Stimulated activated CD8-positive, alpha-beta memory T cell treated with anti-CD3 and anti-CD28 coated beads, Interleukin-15, amount 100 ng/mL, for 4 hours (primary cell): ENCODE measurements at places on chromosomes 5 and 9.

DNA sequence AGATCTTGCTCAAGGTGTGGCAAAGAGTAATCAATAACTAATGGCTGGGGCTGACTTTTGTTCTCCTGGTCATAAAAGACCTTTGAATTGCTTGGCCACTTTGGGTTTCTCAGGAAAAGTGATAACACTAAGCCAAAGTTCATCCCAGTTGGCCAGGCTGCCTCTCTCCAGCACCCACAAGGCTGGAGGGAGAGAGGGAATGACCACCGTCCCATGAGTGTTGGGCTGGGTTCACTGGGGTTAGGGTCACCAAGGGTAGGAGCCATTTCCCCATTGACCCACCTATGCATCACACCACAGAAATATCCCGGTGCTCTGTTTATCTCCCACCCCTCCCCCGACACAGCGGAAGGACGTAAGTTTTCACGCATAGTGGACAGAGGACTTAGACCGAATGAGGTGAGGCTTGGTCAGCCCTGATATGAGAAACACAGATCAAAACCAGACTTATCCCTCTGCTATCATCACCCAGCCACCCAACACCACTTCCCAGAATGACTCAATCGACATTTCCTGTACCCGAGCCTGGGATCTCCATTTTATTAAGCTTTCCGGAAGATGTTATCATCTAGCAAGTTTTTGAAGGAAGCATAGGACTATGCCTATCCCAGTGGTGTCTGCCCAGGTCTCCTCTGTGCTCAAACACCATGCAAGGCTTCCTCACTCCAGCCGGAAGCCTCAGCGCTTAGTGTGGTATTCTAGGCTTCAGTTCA is 27.0 kb upstream of the PPARGC1B start:
- no peak for DNase-seq

DNA sequence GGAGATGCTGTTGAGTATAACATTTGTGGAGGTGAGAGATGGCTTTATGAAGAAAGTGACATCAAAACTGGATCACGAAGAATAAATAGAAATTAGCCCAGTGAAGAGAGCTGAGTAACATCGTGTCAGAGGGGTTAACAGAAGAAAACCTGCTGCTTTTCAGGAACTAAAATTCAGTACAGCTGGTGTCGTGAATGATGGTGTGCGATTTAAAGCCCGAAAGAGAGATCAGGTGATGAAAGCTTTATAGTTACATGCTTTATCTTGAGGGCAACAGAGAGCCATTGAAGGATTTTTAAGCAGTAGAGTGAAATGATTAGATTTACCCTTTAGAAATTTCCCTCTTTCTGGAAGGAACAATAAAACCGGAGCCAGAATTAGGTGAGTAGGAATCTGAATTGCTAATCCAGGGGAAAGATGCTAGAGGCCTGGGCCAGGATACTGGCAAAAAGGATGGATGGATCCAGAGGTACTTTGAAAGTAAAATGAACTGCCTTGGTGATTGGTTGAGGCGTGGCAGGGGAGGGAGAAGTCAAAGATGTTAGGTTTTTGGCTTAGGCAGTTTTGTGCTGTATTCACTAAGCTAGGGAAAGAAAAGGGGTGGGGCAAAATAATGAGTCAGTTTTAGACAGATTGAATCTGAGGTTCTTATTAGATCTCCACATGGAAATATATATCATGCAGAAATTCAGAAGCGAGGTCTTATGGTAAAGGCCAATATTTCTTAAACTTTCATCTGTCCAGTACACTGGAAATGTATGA is 3.4 kb downstream of the LRRC70 start:
- no peak for DNase-seq

DNA sequence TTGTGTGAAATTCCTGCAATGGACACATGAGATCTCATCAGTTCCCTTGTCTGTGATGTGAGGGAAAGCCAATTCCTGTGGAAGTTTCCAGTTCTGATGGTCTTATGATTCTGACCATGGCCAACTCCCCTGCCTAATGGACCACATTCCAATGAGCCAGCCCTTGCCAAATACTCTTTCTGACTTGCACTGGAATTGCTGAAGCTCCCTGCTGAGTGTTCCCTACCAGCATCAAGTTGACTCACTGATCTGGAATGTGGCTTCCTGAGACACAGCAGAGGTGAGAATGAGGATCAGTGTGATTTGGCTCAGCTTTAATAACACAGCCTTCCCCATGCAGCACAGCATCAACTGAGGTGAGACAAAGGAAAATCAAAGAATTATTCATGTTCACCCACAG is 427.8 kb downstream of the KDM4C start:
- no peak for DNase-seq

- no peak for DNase-seq
Measured at GRCh38 chr5:174998131-174998730, 273.8 kb downstream of the MSX2 start.
